H4 (cell line): ENCODE measurements at places on chromosomes 11 and 22. TPM values are rescaled to one million over a fixed set of nuclear protein-coding genes. Genes with fewer than 3 reads are reported as not detected.

GPR83 gene
- 0.06 TPM in 1 of 2 replicates, not detected in the other for total RNA-seq

DNA sequence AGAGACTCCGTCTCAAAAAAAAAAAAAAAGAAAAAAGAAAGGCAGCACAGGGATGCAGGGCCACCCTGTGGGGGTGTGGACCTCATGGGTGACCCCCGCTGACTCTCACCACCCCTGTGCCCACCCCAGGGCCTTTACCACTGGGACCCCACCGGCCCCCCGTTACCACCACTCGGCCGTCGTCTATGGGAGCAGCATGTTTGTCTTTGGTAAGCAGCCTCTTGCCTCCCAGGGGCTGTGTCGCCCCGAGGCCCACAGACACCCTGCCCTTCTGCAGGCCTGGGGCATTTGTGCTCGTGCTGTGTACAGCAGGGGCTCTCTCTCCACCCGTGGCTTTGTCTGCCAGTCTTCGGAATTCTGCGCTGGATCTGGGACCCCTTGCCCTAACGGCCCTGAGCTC is 5.3 kb downstream of the LZTR1 start:
- DNase-seq: no peak

GRCh38 chr11:115498354-115498753 is 5.9 kb downstream of the CADM1 start:
- DNase-seq: no peak

TREH gene
- total RNA-seq: not detected in 2 replicates

DNA sequence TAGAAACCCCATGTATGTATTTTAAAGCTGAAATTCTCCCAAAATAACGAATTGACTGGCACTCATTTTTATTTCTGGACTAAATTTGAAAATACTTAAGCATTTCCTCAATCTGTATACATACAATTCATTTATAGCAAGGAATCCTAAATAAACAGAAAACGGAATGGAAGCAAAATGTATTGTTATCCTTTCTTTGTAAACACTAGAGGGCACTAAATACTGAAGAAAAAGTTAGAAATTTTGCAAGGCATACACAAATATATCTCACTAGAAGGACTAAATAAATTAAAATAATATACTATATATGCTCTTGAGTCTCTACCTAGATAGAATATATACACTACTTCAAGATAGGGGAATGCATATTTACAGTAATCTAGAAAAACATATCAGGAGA is 23.1 kb upstream of the ANO5 start:
- DNase-seq: peak; percentile 18

GRCh38 chr11:112983887-112984286 is 22.7 kb downstream of the NCAM1 start:
- DNase-seq: no peak

ENDOD1 gene
- total RNA-seq: 3.6 and 4.0 TPM in 2 replicates

DNA sequence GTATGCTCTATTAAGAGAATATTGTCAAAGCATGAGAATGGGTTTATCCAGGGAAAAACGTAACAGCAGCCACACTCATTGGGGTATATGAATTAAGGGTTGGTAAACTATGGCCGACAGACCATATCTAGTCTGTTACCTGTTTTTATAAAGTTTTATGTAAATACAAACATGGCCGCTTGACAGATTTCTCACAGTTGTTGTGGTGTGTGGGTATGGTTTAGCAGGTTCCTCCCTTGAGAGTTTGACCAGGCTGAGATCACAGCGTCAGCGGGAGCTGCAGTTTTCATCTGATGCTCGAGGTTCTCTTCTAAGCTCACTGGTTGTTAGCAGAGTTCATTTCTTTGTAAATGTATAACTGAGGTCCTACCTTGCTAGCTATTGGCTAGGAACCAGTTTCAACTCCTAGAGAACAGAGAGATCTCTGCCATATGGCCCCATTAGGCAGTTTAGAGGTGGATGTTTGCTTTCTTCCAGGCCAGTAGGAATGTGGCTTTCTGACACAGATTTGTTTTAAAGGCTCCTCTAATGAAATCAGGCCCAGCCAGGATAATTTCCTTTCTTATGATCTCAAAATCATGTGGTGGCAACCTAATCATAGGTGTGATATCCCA is 45.5 kb upstream of the GRIK4 start:
- DNase-seq: no peak

GRCh38 chr11:14061721-14062120 is 99.2 kb downstream of the SPON1 start:
- DNase-seq: no peak

GRCh38 chr11:44992181-44992582 is 41.5 kb upstream of the TP53I11 start:
- DNase-seq: no peak

AKIP1 gene
- 51.1 and 52.7 TPM in 2 replicates for total RNA-seq

DNA sequence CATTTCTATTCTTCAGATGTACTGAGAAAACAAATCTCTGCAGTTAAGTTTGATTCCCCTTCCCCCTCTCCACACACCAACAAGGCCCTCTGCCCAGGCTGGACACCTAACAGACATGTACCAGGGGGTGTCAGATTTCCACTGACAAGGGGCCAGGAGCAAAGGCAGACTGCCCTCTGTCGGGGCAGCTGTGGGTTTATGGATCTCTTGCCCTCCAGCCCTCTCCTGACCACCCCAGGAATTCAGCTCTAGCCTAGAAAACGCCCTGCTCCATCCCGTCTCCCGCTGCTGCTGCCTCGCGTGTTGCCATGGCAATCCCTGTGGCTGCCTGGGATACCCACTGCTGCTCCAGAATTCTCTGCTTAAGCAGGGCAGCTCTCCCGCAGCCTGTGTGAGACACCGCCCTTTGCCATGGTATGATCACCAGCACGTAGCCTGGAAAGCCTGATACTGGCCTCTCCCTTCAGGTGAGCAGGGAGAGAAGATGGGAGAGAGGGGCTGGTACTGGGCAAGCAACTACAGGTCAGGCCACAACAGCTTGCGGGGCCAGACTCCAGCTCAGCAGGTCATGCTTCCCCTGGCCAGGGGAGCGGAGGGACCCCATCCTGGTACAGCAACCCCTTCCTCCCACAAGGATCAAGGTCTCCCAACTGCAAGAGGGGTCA is 41.6 kb downstream of the BUD13 start:
- DNase-seq: no peak

OR8A1 gene
- total RNA-seq: not detected in 2 replicates

- DNase-seq: no peak
These were observed 14.3 kb downstream of the TCIRG1 start for GRCh38 chr11:68053117-68053516.

- no peak for DNase-seq
These were observed 7.9 kb upstream of the SLC22A25 start for GRCh38 chr11:63251312-63251711.

DNA sequence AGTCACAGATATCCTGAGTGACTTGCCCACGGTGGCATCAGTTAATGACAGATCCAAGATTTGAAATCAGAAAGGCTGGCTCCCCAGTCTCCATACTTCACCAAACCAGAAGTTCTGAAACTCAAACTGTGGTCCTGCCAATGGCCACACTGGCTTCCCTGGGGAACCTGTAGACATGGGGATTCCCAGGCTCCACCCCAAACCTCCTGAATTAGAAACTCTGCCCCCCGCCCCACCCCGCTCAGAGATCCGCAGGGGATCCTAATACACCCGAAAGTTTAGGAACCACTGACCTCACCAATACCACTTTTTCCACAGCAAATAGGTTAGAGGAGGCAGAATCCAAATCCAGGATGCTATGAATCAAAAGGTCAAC is 15.3 kb downstream of the RTN4RL2 start:
- no peak for DNase-seq

- no peak for DNase-seq
These were observed 11.1 kb downstream of the ZP1 start for GRCh38 chr11:60878245-60879101.

GRCh38 chr11:33452836-33453624 is 195.8 kb downstream of the HIPK3 start:
- DNase-seq: peak; percentile 59

GRCh38 chr11:122337704-122338103 is 221.7 kb upstream of the BLID start:
- no peak for DNase-seq

- DNase-seq: no peak
These were observed 17.3 kb downstream of the PIK3IP1 start for GRCh38 chr22:31275018-31275417.

GRCh38 chr11:75133976-75134375 is 16.9 kb upstream of the SLCO2B1 start:
- no peak for DNase-seq

TIGD3 gene
- total RNA-seq: 1.1 and 1.6 TPM in 2 replicates

OR51E2 gene
- total RNA-seq: 0.37 and 1.2 TPM in 2 replicates

DNA sequence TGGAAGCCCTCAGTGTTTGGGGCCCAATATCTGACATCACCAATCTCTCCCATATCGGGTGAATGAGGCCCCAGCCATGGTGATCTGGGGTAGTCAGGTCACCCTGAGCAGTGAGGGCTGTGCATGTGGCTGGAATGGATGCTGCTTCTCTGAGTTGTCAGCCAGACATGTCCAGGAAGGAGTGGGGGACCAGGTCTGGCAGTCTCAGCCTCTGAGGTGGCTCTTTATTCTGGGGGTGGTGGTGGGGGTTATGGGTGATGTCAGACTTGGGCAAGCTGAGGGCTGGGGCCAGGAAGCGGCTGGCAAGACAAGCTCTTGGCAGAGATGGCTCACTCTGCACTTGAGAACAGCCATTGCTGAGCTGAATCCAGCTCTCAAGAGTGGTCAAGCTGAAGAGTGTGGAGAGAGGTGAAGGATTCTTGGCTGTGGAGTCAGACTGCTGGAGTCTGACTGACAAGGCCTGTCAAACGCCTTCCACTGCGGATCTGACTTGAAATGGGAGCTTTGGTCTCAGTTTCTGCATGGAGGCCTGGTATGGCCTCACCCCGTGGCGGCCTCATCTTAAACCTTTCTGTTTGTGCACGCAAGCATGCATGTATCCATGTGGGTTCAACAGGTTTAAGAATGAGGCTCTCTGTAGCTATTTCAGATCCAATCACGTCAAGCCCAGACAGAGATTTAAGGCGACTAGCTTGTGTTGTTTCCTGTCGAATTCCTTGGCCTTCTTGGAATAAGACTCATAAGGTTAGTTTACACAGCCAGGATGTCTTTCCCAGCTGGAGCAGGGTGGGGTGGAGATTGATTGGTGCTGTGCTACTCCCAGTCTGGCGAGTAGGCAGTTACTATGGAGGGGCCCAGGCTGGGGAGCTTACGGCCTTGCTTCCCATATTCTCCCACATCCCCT is 83.9 kb upstream of the TIMP3 start:
- no peak for DNase-seq

- DNase-seq: no peak
These were observed 119.2 kb upstream of the SEZ6L start for GRCh38 chr22:26050079-26050478.

DNA sequence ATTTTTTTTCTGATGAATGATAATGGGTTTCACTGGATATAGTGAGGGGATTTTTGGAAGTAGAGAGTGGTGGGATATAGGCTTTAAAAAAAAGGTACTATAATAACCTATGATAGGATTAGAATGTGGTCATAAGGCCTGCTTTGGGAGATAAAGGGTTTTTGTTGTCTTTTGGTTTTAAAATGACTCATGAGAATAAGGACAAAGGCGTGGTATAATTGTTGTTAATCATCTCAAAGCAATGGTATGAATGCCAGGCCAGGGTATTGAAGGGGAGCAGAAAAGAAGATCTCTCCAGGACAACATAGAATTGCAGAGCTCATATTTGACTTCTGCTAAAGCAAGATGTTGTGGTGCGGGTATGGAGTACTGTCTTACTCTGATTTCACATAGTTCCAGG is 579.4 kb downstream of the JRKL start:
- DNase-seq: peak; percentile 5

OR51B2 gene
- not detected in 2 replicates for total RNA-seq

ARFIP2 gene
- total RNA-seq: 83.1 and 92.4 TPM in 2 replicates

DNA sequence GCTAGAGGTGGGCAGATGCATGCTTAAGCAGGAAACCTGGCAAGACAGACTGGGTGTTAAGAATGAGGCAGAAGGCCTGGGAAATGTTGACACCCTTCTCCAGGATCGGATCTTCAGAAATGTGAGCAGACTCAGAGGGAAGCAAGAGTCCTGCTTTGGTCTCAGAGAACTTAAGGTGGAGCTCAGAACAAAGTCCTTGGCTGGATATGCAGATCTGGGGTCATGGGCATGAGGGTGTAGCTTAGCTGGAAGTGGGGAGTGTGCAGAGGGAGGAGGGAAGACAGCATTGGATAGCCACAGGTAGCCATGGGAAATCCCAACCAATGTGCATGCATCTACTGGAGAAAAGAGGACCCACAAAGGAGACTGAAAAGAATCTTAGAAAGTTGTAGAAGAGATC is 58.6 kb upstream of the CDON start:
- no peak for DNase-seq

BEST1 gene
- 0.39 and 0.62 TPM in 2 replicates for total RNA-seq

- no peak for DNase-seq
These were observed 169.3 kb downstream of the CASP12 start for GRCh38 chr11:104728927-104729326.

DNA sequence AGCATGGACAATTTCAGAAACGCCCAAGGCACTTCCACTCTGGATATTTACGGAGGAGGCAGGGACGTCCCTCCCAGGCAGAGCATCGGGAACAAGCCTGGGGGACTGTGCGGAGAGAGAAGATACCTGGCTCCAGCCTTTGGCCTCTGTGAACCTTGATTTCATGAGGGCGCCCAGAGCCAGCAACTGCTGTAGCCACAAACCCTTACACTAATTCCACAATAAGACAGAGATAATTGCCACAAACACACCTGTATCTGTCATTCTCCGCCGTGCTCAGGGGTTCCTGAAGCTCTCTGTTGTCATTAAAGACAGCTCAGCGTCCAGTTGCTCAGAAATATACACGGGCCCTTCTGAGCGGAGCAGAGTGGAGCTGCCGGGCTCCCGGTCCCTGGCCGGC is 1292.1 kb downstream of the TBC1D22A start:
- no peak for DNase-seq

PTPRJ gene
- 16.5 and 19.9 TPM in 2 replicates for total RNA-seq

- DNase-seq: peak; percentile 2
These were observed 86.1 kb downstream of the GRM5 start for GRCh38 chr11:88979641-88980040.

FOLR2 gene
- not detected in 2 replicates for total RNA-seq

DNA sequence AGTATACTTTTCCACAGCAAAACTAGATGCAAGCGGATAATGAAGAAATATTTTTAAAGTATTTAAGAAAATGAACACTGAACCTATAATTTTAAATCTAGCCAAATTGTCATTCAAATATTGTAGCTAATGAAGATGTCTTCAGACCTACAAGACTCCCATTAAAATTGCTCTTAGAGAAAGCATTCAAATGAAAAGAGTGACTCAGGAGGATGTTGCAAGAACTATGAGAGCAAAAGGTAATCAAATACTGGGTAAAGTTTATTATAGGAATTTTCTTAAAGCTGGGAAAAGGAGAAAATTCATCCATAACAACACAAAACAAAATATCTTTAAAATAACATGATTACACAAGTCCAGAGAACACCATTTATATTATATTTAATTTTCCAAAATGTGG is 5.4 kb upstream of the POU2AF1 start:
- no peak for DNase-seq

- no peak for DNase-seq
These were observed 14.0 kb downstream of the RHOG start for GRCh38 chr11:3826721-3827120.

ZC3H12C gene
- total RNA-seq: 3.0 and 4.5 TPM in 2 replicates

JAML gene
- total RNA-seq: not detected in 2 replicates

TRPM5 gene
- total RNA-seq: not detected in 2 replicates

- peak; percentile 73 for DNase-seq
These were observed 43.2 kb upstream of the BLID start for GRCh38 chr11:122159173-122159721.

CDC45 gene
- total RNA-seq: 49.1 and 58.0 TPM in 2 replicates
